ENCODE measurements at places on chromosomes 11 and 22.

GRCh38 chr11:17770917-17771316 lies 36.3 kb downstream of the KCNC1 start:
- no peak for DNase-seq

DNA sequence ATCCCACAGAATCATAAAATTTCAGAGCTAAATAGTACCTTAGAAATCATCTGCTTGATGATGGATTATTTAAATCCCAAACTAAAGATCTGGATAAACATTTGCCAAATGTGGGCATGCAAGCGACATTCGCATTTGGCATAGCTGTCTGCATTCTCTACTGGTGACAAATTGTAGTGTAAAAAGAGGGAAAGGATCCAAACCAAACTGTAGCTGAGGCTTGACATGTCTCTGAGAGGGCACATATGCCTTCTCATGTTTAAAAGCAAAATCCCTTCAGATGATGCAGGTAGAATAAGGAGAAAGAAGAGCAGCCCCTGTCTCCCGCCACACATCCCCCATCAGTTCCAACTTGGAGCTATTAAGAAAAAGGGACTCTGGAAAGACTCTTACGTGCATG lies 257.5 kb upstream of the MTNR1B start:
- no peak for DNase-seq

DNA sequence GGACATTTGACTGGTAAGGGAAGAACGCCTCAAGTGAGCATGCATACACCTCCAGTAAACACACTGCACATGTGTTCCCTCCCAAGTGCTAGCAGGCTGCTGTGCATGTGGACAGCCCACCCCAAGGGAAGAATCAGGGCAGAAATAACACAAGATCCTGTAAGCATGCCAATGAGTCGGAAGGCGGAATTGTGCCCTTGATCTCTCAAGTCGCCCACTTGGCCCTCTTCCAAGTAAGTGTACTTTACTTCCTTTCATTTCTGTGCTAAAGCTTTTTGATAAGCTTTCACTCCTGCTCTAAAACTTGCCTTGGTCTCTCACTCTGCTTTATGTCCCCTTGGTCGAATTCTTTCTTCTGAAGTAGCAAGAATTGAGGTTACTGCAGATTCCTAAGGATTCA lies 139.6 kb downstream of the TRPC6 start:
- no peak for DNase-seq

GRCh38 chr22:23789638-23790037 lies 2.9 kb downstream of the SMARCB1 start:
- no peak for DNase-seq

DNA sequence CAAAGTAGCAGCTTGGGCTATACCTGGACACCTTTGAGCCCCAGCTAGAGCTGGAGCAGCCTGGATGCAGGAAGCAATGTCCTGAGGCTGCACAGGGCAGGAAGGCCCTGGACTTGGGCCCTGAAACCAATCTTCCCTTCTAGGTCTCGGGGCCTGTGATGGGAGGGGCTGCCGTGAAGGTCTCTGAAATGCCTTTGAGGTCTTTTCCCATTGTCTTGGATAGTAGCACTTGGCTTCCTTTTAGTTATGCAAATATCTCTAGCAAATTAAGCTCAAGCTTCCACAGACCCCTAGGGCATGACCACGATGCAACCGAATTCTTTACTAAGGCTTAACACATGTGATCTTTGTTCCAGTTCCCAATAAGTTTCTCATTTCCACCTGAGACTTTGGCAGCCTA lies 40.0 kb downstream of the LINC01488 start:
- no peak for DNase-seq

DNA sequence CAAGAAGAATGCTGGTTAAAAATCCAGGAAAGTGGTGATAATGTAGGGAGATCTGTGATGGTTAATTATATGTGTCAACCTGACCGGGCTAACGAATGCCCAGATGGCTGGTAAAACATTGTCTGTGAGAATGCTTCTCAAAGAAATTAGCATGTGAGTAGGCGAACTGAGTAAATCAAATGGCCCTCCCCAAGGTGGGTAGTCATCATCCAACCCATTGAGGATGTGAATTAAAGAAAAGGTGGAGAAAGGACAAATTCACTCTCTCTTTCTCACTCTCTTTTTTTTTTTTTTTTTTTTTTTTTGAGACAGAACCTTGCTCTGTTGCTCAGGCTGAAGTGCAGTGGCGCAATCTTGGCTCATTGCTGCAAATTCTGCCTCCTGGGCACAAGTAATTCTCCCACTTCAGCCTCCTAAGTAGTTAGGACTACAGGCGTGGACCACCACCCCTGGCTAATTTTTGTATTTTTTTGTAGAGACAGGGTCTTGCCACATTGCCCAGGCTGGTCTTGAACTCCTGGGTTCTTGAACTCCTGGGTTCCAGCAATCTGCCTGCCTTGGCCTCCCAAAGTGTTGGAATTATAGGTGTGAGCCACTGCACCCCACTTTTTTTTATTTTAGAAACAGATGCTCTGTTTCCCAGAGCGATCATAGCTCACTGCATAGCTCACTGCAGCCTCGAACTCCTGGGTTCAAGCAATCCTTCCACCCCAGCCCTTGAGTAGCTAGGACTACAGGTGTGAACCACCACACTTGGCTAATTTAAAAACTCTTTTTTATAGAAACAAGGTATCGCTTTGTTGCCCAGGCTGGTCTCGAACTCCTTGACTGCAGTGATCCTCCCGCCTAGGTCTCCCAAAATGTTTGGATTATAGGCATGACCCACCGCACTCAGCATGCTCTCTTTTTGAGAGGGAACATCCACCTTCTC lies 22.0 kb upstream of the P2RY6 start:
- DNase-seq = no peak

DNA sequence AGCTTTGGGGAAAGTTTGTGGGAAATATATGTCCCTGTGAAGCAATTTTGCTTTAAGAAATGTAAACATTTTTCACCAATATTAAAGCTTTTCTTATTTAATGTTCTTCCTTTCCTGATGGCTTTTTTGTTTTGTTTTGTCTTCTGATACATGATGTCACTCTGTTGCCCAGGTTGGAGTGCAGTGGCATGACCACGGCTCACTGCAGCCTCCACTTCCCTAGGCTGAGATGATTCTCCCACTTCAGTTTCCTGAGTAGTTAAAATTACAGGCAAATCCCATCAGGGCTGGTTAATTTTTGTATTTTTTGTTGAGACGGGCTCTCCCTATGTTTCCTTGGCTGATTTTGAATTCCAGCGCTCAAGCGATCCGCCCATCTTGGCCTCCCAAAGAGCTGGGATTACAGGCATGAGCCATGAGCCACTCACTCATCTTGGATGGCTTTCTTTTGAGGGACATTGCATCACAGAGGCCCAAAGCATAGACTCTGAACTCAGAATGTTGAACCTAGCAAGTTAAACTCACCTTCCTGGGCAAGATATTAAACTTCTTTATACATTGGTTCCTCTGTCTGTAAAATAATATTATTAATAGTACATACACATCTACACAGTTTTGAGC lies 651 bp upstream of the CARD16 start:
- no peak for DNase-seq

GRCh38 chr11:132430429-132431062 lies 1060.1 kb downstream of the NTM start:
- DNase-seq = no peak

GRCh38 chr22:32736746-32737145 lies 64.8 kb upstream of the TIMP3 start:
- no peak for DNase-seq

DNA sequence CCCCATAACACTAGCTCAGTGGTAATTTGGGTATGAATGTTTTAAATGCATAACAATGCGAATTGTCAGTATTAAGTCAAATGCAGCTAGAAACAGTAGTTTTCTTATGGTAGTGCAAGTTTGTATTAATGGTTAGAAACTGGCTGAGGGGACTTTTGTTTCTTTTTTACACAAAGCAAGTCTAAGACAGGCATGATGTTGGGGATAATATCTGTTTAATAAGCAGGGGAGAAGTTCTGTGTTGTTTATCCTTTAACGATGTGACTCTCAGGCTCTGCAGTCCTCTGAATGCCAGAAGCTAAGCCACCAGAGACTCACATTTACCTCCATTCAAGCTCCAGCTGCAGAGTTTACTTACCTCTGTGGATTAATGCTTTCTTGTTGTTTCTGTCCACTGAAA lies 67.8 kb downstream of the SYT9 start:
- no peak for DNase-seq

DNA sequence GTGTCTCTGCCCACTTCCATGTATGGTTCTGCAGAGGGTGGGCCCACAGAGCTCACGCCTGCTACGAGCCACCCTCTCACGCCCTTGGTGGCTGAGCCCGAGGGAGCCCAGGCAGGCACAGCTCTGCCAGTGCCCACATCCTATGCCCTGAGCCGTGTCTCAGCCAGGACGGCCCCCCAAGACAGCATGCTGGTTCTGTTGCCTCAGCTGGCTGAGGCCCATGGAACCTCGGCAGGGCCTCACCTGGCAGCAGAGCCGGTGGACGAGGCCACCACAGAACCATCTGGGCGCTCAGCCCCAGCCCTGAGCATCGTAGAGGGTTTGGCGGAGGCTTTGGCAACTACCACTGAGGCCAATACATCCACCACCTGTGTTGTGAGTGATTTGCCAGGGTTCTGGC lies 64.0 kb downstream of the OTOG start:
- DNase-seq = no peak

- DNase-seq = no peak
Measured at GRCh38 chr11:75152090-75152489, 1.2 kb downstream of the SLCO2B1 start.

GRCh38 chr11:14619603-14620531 lies 23.7 kb upstream of the PDE3B start:
- DNase-seq = no peak

- no peak for DNase-seq
Measured at GRCh38 chr11:57566905-57567514, 462 bp downstream of the UBE2L6 start.

- DNase-seq = no peak
Measured at GRCh38 chr11:30789270-30789669, 203.1 kb upstream of the MPPED2 start.

DNA sequence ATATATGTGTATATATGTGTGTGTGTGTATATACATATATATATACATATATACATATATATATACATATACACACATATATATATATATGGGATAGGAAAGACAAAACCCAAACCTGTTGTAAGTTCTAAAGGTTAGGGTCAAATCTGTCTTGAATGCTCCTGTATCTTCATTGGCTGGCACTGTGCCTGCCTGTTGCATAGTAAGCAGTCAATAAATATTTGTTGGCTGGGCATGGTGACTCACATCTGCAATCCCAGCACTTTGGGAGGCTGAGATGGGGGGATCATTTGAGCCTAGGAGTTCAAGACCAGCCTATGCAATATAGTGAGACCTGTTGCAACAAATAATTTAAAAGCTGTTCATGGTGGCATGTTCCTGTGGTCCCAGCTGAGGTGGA lies 205.4 kb downstream of the DBX1 start:
- DNase-seq = no peak

- DNase-seq = no peak
Measured at GRCh38 chr11:132648851-132649250, 883.5 kb downstream of the OPCML start.

DNA sequence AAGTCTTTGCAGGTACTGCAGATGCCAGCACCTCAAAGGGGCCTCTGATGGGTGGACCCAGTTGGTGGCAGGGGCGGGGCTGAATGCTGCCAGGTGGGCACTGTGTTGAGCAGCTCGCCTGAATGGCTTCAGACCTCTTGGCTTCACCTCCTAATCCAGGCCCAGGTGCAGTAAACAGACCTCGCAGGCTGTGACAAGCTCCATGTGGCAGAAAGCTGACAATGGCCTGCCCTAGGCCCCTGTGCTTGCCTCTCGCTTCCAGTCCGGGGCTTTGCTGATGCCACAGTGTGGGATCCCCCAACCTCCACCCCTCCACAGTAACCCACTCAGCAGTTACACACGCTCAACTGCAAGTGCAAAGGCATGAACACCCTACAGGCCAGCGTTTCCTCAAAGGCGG lies 9.4 kb downstream of the IGLL1 start:
- no peak for DNase-seq

- no peak for DNase-seq
Measured at GRCh38 chr11:73314117-73314961, 6.3 kb downstream of the ARHGEF17 start.

- DNase-seq = no peak
Measured at GRCh38 chr11:128766591-128767081, 72.8 kb downstream of the FLI1 start.

Data from HEK293T (cell line).